ENCODE measurements at places on chromosomes 16 and 17.

GRCh38 chr16:64409783-64410210 lies 712.1 kb downstream of the CDH11 start:
- no peak for DNase-seq

DNA sequence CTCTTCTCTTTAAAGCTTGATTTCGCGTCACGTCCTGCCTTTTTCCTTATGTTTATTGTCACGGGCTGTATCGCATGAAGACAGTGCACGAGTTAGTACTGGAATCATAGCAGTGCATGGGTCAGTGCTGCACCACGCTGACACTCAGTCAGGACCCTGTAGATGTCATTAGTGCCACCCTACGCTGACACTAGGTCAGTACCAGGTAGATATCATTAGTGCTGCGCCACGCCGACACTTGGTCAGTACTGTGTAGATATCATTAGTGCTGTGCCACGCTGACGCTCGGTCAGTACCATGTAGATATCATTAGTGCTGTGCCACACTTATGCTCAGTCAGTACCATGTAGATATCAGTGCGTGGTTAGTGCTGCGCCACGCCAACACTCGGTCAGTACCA lies 106.2 kb upstream of the ZNF469 start:
- DNase-seq: no peak

- DNase-seq: no peak
These were observed 2.7 kb downstream of the MT1A start for GRCh38 chr16:56641166-56641565.

- no peak for DNase-seq
These were observed 10.7 kb upstream of the STX4 start for GRCh38 chr16:31022544-31023251.

GRCh38 chr16:243348-243747 lies 8.7 kb downstream of the FAM234A start:
- no peak for DNase-seq

- DNase-seq: no peak
These were observed 439.0 kb downstream of the UTP18 start for GRCh38 chr17:51699303-51699702.

GRCh38 chr16:3243882-3244281 lies 8.9 kb upstream of the ZNF200 start:
- no peak for DNase-seq
